ENCODE measurements at places on chromosomes 12 and 14.
A peak's percentile ranks its signal among the peaks of the same experiment; 100 is the strongest.

DNA sequence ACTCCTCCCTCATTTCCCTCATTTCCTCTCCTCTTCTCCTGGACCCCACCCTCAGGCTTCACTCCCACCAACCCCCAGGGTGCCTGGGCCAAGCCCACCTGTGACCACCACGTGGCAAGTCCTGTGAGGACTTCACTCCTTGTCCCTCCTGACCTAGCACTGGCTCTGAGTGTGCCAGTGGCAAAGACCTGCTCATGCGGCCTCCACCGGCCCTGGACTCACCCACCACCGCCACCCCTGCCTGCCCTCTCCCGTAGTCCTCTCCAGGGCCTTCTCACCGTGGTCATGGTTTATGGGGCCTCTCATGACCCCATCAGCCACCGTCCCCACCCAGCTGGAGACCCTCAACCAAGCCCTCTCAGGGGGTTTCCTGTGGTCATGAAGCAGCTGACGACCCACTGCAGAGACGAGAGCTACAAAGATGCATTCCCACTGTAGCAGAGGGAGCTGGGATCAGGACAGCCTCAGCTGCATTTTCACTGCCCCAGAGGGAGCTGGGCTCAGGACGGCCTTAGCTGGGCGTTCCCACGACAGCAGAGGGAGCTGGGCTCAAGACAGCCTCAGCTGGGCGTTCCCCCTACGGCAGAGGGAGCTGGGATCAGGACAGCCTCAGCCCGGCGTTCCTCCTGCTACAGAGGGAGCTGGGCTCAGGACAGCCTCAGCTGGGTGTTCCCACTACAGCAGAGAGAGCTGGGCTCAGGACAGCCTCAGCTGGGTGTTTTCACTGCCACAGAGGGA is 3.2 kb upstream of the C14orf180 start:
- no peak for DNase-seq

DNA sequence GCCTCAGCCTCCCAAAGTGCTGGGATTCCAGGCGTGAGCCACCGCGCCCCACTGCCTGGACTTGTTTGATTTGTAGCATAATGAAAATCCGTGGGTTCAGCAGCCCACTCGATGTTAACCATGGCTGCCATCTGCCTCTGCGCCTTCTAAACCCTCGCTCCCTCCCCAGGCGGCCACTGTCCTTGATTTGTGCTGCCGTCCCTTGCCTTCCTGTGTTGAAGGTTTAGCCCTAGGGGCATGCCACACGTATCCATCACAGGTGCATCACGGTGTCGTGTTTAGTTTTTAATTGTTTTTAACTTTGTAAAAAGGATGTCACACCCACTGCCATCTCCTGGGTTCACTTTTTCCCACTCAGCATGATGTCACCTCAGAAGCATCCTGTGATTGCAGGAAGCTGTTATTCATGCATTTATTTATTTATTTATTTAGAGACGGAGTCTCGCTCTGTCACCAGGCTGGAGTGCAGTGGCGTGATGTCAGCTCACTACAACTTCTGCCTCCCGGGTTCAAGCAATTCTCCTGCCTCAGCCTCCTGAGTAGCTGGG is 24.5 kb upstream of the ULK1 start:
- peak; percentile 75 for DNase-seq

DNA sequence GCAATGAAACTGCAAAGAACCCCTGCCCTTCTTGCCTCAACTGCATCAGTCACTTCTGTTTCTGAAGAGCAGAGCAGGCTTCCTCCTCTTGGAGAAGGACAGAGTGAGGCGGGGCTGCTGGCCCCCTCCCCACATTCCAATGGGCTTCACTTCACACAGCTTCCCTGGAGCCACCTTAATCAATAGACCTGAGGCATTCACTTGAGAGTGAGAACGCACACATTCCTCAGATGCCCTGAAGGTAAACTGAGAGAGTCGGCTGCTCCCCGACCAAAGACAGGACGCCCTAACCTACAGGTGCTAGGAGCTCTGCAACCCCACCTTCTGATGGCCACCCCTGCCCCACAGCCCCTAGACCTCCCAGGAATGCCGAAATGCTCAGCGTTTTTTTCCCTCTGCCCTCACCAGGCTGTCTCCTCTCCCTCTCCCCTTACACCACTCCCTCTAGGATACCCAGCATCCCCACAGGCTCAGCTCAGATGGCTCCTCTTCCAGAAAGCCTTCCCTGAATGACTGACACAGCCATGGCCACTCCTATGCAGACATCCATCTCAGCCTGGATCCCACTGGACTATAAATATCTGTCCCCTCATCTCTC is 31.1 kb downstream of the SYNE3 start:
- DNase-seq, result no peak

DNA sequence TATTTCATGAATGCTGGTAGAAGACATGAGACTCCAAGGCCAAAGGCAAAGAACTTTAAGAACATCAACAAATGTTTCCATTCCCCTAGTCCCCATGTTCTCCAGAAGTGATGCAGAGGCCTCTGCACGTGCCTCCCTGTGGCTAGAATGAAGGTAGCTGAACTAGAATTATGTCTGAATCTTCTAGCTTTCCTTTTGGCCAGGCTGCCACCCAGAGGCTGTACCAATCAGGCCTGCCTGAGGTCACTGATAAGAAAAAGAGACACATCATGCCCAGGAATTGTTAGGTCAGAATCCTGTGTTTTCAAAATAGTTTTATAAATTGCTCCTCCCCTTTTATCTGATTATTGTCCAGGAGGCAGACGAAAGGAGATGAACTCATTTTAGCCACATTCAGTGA is 188.0 kb upstream of the SLC16A7 start:
- no peak for DNase-seq

- DNase-seq, result no peak
Measured at GRCh38 chr12:92108651-92109050, 37.0 kb downstream of the BTG1 start.

- DNase-seq, result no peak
Measured at GRCh38 chr14:31692376-31692781, 131.2 kb downstream of the NUBPL start.

GRCh38 chr12:99068993-99069747 is 424.1 kb downstream of the APAF1 start:
- DNase-seq, result no peak

- DNase-seq, result no peak
Measured at GRCh38 chr12:13169272-13169671, 27.3 kb upstream of the EMP1 start.

DNA sequence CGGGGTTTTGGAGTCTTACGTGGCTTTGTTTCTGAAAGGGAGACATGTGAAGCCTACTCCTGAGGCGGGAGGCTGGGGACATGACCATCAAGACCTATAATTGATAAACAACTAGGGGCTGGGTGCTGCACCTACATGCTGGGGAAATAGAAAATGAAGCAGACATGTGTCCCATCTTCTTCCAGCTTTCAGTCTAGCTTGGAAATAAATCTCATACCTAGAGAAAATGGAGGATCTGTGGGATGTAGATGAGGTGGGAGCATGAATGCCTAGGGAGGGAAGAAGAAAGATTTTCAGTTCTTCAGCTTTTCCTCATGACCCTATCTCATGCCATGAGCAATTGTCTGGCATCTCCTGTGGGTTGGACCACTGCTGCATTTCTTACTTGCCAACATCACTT is 22.1 kb downstream of the EMP1 start:
- DNase-seq, result no peak

- no peak for DNase-seq
Measured at GRCh38 chr12:95286713-95287112, 69.1 kb downstream of the VEZT start.

- DNase-seq, result no peak
Measured at GRCh38 chr14:93045211-93045674, 70.5 kb downstream of the ITPK1 start.

GRCh38 chr12:13444076-13444475 is 247.6 kb downstream of the EMP1 start:
- no peak for DNase-seq

DNA sequence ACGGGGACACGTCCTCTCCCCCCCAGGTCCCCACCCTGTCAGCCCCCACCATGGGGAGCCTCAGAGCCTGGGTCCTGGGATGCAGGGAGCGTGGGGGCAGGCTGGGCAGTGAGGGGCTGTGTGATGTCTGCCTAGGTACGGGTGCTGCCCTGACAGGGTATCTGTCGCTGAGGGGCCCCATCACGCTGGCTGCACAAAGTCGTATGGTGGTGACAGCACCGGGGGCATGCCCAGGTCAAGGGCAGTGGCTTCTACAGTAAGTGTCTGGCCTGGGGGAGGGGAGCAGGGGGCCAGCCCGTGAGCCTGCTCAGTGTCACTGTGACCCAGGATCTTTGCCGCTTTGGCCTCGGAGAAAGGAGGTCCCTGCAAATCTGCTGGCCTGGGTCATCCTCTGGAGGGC is 23.3 kb downstream of the PAPLN start:
- no peak for DNase-seq

GRCh38 chr12:121144416-121144914 is 11.8 kb downstream of the P2RX7 start:
- no peak for DNase-seq

DNA sequence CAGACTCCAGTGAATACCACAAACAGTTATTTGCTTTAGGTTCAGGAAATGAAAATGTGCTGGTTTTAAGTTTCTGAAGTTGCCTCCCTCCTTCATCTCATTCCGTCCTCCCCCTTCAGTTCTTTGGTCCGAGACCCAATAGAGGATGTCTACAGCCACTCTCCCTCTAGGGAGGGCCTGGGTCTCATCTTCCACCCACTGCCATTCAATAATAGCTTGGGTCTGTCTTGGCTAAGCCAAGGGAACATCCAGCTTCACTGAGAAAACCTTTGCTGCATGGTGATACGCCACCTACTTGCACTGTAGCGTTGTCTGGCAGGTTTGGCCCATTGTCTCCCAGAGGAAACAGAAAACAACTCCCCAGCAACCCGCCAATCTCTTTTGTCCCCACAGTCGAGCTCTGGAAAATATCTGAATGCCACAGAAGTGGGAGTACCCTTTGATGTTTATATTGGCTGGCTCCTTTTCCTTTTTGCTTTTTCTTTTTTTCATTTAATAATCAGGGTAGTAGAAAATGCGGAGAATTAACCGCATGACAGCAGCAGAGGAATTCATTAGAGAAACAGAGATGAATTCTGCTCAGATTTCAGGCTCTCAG is 380.1 kb downstream of the RAD51B start:
- no peak for DNase-seq

DNA sequence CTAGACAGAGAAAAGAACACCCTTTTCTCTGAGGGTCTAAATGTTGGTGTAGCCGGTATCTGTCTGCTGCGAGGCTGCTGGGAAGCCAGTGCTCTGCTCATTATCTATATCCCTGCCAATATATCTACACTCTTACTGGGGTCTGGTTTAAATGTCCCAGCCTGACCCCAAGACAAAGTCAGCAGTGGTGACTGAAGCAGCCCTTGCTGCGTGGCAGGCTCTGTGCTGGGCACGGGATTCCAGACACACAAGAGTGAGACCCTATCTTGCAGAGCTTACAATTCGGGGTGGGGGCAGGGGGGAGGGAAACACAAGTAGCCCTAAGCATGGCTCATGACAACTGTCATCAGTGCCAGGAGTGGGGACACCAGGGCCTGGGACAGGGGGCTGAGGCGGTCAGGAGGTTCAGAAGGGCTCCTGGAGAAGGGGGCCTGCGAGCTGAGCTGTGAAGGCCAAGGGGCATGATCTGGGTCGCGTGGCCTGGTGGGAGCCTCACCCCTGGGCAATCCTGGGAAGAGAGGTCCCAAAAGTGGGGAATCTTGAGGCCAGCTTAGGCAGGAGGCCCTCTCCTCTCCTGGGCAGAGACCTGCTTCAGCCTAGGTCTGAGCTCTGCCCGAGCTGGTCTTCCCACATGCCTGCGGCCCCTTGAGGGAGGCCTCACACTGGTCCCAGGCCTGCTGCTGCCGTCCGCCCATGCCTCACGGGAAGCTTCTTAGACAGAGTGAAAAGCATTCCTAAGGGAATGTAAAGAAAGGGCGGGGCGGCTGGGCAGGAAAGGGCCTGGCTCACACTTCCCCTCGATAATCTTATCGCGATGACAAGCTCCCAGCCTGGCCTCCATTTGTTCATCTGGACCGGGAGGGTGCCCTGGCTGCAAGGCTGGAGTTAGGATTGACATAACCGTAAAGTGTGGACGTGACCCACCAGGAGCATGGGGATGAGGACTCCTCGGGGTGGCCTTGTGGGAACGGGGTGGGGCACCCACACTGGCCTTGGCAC is 7.3 kb upstream of the RCOR1 start:
- DNase-seq, result no peak

GRCh38 chr14:75697386-75697785 is 36.3 kb downstream of the TTLL5 start:
- no peak for DNase-seq

DNA sequence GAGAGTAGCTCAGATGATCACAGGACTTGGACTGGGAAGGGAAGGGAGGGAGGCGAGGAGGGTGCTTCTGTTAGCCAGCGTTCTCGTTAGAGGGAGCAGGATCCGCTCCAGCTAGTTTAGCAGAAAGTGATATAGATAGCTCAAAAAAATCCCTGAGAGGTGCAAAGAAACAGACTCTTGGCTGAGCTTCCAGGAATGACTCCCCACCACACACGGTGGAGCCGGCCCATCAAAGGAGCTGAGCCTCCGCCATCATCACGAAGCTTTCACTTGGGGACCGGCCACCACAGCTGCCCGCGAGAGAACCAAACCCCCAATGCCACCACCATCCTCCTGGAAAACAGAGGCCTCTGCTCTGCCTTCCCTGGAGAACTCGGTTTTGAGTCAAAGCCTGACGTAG is 124.6 kb upstream of the BCL2L14 start:
- DNase-seq, result no peak

- DNase-seq, result no peak
Measured at GRCh38 chr14:89126461-89126860, 290.6 kb downstream of the FOXN3 start.

GRCh38 chr12:43882578-43883178 is 46.8 kb downstream of the TMEM117 start:
- peak; percentile 18 for DNase-seq

DNA sequence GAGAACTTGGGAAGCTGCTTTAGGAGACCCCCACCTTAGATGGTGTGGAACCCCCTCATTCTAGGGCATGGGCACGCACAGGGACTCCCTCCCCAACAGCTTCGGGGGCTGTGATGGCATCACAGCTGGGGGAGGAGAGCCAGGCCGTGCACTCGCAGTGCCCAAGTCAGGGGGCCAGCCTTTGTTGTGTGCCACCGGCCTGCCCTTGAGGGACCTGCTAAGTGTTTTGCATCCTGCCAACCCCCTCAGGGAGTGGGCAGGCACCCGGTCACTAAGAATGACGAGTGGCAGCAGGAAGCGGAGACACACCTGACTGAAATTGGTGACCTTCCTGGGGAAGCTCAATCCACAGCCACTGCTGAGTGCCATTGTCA is 334.9 kb upstream of the SFSWAP start:
- no peak for DNase-seq

DNA sequence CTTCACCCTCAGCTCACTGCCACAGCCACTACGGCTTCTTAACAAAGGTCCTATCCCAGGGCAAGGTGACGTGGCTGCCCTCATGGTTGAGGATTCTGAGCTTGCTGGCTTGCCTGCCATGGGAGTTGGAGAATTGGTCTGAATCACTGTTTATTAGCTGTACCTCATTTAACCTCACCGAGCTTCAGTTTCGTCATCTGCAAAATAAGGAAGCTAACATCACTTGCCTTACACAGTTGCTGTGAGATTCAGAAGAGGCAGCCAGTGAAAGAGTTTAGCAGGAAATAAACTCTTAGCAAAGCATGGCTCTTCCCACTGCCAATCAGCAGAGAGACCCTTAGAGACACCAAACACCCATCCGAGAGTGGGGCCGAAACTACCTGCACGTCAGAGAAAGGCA is 90.1 kb upstream of the KCNA1 start:
- no peak for DNase-seq

- no peak for DNase-seq
Measured at GRCh38 chr12:15527201-15528080, 205.1 kb downstream of the PTPRO start.
